ENCODE measurements at places on chromosomes 5 and 9.

DNA sequence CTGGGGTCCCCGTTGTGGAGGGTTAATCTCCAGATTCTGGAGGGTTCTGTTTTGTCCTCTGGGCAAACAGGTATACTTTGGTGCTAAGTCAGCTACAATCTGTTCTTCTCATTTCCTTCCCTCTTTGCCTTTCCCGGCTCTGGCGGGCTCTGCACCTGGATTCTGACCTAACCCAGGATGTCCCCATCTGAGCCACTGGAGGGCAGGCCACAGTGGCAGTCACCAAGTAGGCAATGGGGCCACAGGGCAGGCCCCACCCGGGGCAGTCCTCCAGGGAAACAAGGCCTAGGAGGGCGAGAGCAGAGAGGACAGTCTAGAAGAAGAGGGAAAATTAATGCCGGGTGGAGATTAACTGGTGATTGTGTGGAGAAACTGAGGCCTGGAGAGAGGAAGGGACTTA lies 40.4 kb upstream of the HRH2 start:
- no peak for DNase-seq

DNA sequence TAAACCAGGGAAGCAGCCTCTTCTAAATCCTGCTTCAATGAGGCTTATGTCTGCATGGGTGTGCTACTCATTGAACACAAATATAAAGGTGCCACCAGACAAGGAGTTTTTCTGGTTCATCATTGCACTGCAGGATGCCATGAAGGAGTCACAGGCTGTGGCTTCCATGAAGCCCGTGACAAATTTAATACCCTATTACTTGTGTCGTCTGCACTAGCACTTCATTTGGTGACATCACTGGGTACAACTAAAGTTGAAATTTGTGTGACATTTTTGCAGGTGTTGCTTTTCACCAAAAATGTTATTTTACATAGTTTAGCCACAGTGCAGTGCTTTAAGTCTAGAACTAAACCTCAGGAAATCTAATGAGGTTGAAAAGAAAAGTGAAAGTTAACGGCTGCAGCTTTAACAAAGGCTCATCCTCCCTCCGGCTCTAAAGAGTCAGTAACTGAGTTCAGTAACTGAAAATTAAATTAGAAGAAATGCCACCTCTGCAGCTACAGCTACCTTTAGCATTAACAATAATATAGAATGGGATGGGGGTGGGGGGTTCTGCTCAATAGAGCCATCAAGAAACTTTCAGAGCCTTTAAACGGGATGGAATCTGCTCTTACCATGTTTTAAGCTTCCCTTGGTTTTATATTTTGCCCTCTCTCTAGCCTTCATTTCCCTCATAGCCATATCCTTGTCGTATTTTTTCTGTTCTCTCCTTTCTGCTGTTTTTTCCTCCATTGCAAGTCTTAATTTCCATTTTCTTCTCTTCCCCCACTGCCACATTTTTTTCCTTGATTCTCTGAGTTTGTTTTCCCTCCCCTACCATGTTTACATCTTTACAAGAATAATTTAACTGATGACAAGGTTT lies 233.8 kb upstream of the TMEM161B start:
- DNase-seq, result no peak

- no peak for DNase-seq
These were observed 21.0 kb upstream of the TDRD7 start for GRCh38 chr9:97390791-97391406.

- no peak for DNase-seq
These were observed 12.5 kb upstream of the LHX2 start for GRCh38 chr9:123998970-123999621.

DNA sequence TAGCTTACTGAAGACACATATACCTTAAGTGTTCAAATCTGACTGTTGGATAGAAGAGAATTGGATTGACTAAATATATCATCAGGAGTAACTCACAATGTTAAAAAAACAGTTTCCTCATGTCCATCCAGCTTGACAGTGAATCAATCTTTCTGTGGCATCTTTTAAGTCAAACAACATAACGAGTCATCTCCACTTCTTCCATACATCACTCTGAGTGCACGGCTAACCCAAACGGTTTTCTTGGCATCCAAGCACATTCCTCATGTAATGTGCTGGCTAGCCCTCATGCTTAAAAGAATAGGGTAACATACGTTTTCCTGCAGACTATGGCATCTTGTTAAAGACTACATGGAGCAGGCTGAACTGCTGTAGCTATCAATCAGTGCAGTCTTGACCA lies 291.5 kb upstream of the TRPC7 start:
- DNase-seq, result peak; percentile 82

DNA sequence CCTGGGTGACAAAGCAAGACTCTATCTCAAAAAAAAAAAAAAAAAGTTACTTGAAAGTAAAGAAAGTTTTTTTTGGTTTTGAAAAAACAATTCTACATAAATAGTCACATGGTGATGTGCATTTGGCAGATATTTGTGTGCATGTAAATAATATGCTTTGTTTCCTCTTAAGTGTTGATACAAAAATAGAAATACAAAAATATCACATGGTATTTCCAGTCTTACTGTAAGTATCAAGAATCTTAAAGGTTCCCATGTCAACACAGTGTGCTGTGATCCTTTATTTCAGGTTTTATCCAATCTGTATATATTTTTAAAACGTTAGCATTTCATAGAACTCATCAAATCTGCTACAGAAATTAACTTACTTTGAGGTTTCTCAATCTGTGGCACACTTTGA lies 521.9 kb downstream of the TLE4 start:
- no peak for DNase-seq

GRCh38 chr5:163963881-163964280 lies 458.5 kb downstream of the MAT2B start:
- DNase-seq, result peak; percentile 67

DNA sequence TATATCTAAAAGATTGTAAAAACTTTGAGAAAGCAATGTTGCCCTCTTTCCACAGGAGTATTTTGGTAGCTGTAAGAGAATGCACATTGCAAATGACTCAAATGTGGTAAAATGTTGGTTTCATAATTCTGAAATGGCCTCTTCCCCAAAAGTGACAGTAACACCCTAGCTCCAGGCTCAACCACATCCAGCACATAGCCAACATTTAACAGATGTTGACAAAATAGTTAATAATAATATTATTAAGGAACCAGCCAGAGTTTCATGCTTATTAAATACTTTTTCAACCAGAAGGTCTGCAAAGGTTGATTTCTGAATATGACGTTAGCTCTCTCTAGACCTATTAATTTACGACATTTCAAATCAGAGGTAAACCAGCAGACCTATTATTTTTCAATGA lies 1.3 kb downstream of the ANXA1 start:
- peak; percentile 35 for DNase-seq

- DNase-seq, result no peak
These were observed 18.1 kb downstream of the SLC12A2 start for GRCh38 chr5:128101676-128102075.

DNA sequence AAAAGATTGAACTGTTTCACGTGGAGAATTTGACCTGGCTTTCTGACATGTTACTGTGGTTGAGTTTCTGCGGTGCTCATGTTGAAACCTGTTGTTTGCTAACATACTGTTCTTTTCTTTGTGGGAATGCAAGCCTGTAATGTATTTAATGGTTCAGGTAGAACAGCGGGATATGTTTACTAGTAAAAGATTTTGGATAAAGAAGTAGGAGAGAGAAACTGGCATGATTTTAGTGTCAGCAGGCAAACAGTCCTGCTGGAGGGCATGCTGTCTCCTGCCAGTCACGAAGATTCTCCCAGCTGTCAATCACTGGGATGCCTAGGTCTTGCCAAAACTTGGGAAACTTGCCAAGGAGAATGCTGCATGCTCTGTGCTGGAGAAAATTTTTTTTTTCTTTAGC lies 263.5 kb downstream of the TAF11L14 start:
- DNase-seq, result peak; percentile 11

DNA sequence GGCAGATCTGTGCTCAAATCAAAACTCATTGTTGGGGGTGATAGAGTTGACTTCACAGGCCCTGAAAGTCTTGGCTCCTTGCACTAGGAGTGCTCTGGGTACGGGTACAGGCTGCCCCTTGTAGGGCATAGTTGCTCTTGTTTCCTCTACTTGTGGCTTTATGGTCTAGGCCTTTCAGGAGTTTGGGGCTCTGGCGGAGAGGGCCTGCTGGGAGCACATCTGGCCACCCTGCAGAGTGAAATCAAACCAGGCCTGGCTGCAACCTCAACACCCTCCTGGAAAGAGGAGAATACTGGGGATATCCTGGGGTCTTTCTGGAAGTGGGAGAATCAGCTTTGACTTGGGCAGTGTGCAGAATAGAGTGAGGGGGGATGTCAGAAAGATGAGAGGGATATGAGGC lies 1.5 kb downstream of the TGFBI start:
- DNase-seq, result no peak

DNA sequence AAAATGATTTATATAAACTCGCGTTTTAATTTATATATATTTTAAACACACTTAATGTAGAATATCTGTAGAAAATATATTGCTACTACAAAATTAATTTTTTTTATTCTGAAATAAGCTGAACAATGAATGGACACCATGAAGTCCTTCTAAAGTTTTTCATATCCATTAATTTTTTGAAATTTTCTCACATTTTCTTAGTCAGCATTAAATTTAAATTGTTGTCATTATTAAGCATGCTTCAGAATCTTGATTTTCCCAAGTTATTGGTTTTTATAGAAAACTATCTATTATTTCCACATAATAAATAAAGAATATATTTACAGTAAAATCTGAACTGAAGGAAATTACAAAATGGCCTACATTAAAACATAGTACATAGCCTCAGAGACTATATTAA lies 1314.9 kb upstream of the CDH6 start:
- DNase-seq, result no peak

DNA sequence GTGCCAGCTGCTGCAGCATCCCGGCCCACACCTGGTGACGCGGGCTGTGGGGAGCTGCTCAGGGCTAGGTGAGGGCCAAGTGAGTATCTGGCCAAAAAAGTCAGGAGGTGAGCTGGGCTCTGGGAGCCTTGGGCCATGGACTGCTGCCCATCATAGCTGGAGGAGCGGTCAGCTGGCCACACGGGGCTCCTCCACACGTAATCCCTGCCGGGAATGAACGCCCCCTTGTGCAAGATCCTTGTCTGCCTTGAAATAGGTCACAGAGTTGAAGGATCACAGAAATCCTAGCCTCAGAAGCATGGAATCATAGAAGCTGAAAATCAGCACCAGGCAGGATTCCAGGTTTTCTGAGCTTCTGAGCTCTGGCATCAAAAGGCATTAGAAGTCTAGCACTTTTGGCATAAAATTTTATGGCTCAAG lies 16.8 kb upstream of the COL27A1 start:
- DNase-seq, result peak; percentile 86

GRCh38 chr9:130150779-130151382 lies 21.3 kb upstream of the NCS1 start:
- DNase-seq, result peak; percentile 76

DNA sequence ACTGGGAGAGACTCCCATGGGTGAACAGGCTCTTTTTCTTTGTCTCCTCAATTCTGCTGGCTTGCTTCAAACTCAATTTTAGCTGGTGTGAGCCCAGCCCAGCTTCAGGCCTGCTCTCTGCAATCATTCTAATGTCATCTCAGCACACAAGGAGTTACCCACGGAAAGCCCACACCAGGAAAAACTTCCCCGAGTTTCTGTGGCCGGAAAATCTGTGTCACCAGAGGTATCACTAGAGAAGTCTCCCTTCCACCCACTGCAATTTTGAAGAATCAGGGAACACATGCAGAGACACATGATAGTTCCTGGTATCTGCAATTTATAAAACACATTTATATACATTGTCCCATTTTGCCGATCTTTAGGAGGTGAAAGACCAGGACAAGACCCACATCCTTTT lies 13.5 kb upstream of the NDFIP1 start:
- DNase-seq, result no peak

GRCh38 chr9:138103849-138104206 lies 226.2 kb downstream of the CACNA1B start:
- DNase-seq, result no peak

- no peak for DNase-seq
These were observed 67.2 kb downstream of the MRPL36 start for GRCh38 chr5:1732238-1732941.

DNA sequence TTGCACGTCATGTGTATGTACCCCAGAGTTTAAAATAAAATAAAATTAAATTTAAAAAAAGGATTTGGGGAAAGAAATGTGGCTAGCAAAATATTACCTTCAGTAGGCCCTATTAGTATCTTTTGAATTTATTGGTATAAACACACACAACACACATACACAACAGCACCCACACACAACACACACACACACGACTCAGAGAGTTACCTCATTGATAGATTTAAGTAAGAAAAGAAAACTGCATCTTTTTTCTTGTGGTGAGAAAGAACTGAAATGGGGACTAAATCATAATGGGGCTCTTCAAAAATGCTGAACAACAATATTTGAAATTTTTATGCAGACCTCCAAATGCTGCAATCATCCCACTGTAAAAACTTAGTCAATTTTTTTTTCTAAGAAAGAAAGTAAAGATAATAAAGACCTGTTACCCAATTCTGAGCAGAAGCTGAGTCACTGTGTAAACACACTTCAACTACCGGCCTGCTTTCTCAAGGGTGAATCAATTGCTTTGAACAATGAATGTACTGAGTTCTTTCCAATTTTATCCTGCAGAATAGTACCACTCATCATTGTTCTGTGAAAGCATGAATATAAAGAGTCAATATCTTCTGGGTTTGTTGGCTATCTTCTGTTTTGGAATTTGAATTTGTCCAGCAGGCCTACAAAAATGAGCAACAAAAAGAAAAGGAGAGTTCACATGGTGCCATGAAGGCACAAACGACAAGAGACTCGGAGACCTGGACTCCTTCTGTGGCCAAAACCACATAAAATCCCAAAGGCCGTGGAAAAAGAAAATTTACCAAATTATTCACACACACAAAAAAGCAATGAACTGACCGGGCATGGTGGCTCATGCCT lies 57.9 kb upstream of the CCNG1 start:
- peak; percentile 73 for DNase-seq

GRCh38 chr5:83337453-83338035 lies 134.0 kb upstream of the VCAN start:
- peak; percentile 83 for DNase-seq

GRCh38 chr5:111211341-111211740 lies 12.8 kb upstream of the CAMK4 start:
- no peak for DNase-seq

- no peak for DNase-seq
These were observed 102.4 kb downstream of the VAV2 start for GRCh38 chr9:133889584-133890301.
